ENCODE measurements at places on chromosomes 7 and 10. TPM values are rescaled to one million over a fixed set of nuclear protein-coding genes. Genes with fewer than 3 reads are reported as not detected.

CPVL gene
- 42.2 TPM for total RNA-seq

ANKRD22 gene
- total RNA-seq: 0.17 TPM

RHEB gene
- 134 TPM for total RNA-seq

ANKRD7 gene
- total RNA-seq: 3.2 TPM

GNA12 gene
- total RNA-seq: 17.9 TPM

POM121C gene
- 17.4 TPM for total RNA-seq

NODAL gene
- total RNA-seq: 2.2 TPM

ADRA2A gene
- total RNA-seq: 6.6 TPM

OR2A42 gene
- 0.06 TPM for total RNA-seq

IL6 gene
- total RNA-seq: 0.22 TPM

AKR1D1 gene
- total RNA-seq: not detected

NUB1 gene
- total RNA-seq: 62.2 TPM

CH25H gene
- total RNA-seq: 0.83 TPM

ESYT2 gene
- total RNA-seq: 73.9 TPM

TAS2R3 gene
- total RNA-seq: 3.6 TPM

Data from spinal cord (tissue), 10 donors.